Mesenteric fat pad (tissue), 1 donor: ENCODE measurements at places on chromosomes 6 and 20. TPM values are rescaled to one million over a fixed set of nuclear protein-coding genes. Genes with fewer than 3 reads are reported as not detected.

Gene CALHM4
- not detected for total RNA-seq

Gene TBCC
- 13.8 TPM for total RNA-seq

Gene HDGFL1
- total RNA-seq = not detected

Gene HLA-DRA
- 174 TPM for total RNA-seq

Gene TNNC2
- total RNA-seq = 0.74 TPM

Gene LPIN3
- total RNA-seq = 49.8 TPM

Gene MICB
- total RNA-seq = 4.5 TPM

Gene NKAIN2
- total RNA-seq = 0.42 TPM

Gene LGSN
- total RNA-seq = not detected

Gene ADGRF5
- 71.1 TPM for total RNA-seq

Gene SMLR1
- not detected for total RNA-seq

Gene LPA
- total RNA-seq = not detected

Gene PPP1R3G
- 1.3 TPM for total RNA-seq

Gene GLP1R
- not detected for total RNA-seq

Gene MOG
- not detected for total RNA-seq

Gene SNAP25
- total RNA-seq = 0.29 TPM

Gene RSPH9
- total RNA-seq = not detected

Gene CLVS2
- total RNA-seq = not detected

Gene HSPA1B
- total RNA-seq = 111 TPM

Gene WFDC12
- not detected for total RNA-seq

Gene COL21A1
- total RNA-seq = 1.3 TPM
